Activated naive CD4-positive, alpha-beta T cell treated with anti-CD3 and anti-CD28 coated beads, Interleukin-2, amount 50 U/mL, for 72 hours (primary cell): ENCODE measurements at places on chromosomes 12 and 14.

- no peak for DNase-seq
These were observed 317.5 kb upstream of the OR4E1 start for GRCh38 chr14:21991130-21991529.

DNA sequence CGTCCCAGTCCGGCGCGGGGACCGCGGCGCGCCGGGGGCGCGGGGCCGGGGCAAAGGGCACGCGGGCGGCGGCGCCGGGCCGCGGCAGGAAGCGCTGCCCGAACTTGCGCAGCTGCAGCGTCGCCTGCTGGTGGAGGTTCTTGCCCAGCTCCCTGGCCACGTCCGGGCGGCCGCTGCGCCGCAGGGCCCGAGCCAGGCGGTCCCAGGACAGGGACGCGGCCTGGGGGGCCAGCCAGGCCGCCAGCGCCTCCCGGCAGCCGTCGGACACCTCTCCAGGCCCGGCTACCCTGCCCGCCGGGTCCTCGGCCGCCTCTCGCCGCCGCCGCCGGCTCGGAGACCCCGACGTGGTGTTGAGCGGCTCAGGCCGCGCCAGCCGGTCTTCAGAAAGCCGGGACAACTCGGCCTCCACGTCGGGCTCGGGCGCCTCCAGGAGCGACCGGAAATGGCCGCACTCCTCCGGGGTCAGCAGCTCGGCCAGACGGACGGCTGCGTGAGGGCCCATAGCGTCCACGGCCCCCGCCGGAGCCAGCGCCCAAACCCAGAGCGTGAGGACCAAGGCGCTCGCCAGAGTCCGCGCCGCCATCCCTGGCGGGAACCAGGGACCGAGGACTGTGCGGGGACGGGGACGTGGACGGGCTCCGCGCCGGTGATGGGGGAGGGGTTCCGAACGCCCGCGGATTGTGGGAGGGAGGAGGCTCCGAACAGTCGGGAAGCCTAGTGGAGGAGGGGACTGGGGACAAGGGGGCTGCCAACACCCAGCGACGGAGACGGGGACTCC, 34.0 kb downstream of the FIGNL2 start:
- DNase-seq: peak; percentile 81

- peak; percentile 44 for DNase-seq
These were observed at the start of gene CCDC85C for GRCh38 chr14:99603471-99604277. TSS of gene CCDC85C (minus strand) at chr14:99604207. CDS start at chr14:99603959, 248 bp downstream.

DNA sequence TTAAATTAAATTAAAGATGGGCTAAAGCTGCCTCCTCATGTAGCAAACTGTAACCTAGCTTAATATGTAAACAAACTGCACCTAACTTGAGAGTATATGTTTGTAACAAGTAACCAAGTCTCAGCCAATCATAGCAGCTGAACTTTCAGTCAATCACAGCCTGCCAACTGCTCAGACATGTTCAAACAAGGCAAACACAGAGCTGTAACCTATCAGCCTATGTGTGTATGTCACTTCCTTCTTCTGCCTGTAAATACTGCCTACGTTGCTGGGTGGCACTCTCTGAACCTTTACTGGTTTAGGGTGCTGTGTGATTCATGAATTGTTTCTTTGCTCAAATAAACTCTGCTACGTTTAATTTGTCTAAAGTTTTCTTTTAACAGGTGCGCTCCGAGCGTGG, 2.9 kb downstream of the SERPINA6 start:
- no peak for DNase-seq
